ENCODE measurements at places on chromosomes 2 and 18.

DNA sequence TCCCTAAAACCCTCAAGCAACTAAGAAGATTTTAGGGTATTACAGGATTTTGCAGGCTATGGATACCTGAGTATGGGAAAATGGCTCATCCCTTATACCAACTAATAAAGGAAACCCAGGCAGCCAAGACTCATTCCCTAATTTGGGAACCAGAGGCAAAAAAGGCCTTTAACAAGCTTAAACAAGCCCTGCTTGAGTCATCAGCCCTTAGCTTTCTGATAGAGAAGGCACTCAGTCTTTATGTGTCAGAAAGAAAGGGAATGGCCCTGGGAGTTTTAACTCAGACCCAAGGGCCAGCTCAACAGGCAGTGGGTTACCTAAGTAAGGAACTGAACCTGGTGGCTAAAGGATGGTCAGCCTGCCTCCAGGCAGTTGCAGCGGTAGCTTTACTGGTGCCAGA is 96.9 kb upstream of the RMP24 start:
- DNase-seq: no peak

GRCh38 chr2:182522972-182523473 is 96.2 kb upstream of the PDE1A start:
- DNase-seq: no peak

- no peak for DNase-seq
These were observed 471.9 kb upstream of the TNP1 start for GRCh38 chr2:217331523-217332416.

DNA sequence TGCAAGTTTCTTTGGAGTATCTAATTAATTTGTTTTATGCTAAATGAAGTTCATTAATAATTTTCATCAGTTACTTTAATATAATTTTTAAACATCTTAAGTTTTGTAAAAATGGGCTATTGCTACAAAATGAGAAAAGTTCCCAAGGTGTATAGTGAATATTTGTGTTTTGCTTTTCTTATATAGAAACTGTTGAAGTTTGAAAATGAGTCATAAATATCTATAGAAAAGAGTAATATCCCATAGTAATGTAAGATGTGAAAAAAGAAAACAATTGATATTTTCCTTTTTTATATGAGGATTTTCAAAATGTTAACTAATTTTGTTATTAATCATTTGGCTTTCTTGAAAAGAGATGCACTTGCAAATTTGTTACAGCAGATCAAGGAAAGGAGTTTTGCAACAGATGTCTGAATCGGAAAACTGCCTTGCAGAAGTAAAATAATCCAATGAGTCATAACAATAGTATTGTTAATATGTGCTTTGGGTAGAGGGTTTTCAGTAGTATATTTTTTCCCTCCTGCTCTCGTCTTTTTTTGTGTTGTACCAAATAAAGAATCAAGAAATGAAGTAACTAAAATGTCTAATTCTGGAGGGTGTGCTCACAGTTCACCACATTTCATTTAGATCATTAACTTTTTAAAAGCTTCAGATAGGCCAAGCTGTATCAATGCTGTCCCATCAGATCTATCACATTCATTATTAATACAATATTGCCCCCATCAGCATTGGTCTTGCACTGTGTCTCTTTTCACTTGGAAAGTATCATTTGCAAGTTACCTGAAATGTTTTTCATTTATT is 15.5 kb downstream of the DUSP19 start:
- no peak for DNase-seq

DNA sequence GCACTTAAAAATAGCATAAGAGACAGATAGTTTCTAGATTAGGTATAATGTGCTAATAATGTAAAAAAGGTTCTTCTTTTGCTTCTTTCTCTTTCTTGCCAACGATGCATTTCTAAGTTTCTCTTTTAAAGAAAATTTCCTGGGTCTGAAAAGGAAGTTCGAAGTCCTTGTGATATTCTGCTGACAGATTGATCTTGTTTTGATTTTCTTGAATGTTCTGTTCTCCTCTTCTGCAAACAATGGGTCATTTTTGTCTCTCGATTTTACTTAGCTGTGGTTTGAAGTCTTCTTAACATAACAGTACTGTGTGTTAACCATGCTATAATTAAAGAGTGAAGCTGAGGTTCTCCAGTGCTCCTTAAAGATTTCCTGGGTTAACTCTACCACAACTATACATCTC is 61.1 kb upstream of the ACYP2 start:
- no peak for DNase-seq

GRCh38 chr2:188395903-188396689 is 104.4 kb downstream of the GULP1 start:
- no peak for DNase-seq

GRCh38 chr2:129673847-129674711 is 305.4 kb upstream of the RAB6C start:
- no peak for DNase-seq

DNA sequence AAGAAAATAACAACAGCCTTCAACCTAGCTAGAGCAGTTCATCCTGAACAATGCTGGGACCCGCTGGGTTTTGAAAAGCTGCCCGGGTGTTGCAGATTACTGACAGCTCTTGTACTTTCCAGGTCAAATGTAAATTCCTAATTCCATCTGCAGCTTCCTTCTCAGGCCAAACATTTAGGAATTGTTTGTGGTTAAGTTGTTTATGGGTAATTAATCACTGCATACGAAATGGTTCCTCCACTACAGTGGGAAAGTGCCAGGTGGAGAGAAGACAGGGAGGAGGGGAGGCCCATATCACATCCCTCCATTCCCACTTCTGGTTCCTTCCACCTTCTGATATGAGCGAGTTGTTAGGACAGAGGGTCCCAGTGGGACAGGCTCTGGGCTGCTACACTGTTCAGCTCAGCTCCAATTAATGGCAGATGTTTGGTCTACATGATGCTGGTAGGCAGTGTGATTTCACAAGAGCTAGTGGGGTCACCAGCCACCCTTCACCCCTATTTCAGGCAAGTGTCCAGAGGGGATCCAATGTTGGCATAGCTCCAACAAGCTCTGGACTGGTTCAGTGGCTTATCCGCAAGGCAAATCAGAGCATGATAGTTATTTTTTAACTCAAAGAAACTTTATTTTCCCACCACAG is 112.9 kb upstream of the ACAA2 start:
- DNase-seq: no peak

DNA sequence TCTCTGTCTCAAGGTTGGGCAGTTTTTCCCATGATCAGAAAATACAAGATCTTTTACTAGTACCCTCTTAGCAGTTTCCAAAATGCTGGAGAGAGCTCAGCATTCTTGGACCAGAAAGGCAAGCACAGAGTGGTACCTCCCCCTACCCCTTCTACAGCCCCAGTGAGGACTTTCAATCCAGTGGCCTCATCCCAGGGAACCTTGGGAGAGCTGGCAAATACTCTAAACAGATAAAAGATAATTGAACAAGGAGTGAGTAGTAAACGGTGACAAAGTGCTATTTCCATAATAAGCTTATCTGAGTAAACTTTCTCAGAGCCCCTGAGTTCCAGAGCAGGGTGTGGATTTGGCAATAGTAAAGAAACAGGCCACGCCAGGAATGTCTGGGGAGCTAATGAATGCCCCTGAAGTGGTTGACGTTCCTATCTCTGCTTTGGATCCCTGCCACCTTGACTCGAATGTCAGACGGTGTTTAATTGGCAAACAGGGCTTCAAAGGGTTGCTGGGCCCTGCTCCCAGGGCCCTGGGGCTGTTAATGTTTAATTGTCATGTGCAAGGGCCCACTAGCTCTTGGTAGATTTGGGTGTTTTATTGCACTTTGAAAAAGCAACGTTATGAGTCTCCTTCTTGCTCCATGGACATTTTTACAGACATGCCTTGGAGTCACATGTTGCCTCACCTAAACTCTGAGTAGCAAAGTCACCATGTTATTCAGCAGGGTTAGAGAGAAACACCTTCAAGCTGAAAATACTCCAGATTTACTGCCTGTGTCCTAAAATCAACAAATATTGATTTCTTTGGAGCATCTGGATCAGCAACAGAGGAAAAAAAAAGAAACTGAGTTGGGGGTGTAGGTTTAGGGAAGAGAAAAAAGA is 239.9 kb downstream of the CYRIA start:
- DNase-seq: no peak

DNA sequence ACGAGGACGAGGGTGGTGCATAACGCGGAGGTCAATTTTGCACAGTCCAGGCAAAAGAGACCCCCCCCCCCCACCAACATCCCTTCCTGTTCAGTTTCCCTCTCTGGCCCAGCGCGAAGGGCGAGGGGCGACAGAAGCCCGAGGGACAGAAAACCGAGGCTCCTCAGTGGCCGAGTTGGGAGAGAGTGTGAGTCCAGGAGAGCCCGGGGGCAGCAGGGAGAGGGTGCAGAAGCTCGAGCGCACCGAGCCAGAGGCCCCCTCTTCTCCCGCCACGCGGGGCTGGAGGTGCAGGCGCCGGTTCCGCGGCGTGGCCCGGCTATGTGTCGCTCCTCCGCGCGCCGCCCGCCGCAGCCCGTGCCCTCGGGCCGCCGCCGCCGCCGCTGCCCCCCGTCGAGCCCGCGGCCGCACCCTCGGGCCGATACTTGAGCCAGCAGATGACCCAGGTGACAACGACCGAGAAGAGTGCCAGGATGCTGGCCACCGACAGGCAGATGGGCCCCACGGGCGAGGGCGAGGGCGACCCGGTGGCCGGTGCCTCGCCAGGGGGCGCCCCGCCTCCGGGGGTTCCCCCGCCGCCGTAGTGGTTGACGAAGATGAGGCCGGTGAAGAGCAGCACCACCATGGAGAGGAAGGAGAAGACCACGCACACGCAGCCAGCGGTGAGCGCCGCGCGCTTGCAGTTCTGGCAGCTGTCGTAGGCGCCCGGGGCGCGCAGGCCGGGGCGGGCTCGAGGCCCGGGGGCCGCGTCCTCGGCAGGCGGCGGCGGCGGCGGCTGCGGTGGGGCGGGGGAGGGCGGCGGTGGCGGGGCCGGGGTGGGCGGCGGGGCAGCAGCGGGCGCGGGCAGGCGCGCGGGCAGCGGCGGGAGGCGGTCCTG is 20.2 kb upstream of the PAX3 start:
- DNase-seq: no peak

GRCh38 chr2:226902041-226902966 is 66.5 kb downstream of the RHBDD1 start:
- DNase-seq: no peak

- DNase-seq: no peak
These were observed 744.3 kb downstream of the RNF144A start for GRCh38 chr2:7661502-7661901.

GRCh38 chr18:45374878-45375630 is 240.2 kb upstream of the SLC14A2 start:
- no peak for DNase-seq

DNA sequence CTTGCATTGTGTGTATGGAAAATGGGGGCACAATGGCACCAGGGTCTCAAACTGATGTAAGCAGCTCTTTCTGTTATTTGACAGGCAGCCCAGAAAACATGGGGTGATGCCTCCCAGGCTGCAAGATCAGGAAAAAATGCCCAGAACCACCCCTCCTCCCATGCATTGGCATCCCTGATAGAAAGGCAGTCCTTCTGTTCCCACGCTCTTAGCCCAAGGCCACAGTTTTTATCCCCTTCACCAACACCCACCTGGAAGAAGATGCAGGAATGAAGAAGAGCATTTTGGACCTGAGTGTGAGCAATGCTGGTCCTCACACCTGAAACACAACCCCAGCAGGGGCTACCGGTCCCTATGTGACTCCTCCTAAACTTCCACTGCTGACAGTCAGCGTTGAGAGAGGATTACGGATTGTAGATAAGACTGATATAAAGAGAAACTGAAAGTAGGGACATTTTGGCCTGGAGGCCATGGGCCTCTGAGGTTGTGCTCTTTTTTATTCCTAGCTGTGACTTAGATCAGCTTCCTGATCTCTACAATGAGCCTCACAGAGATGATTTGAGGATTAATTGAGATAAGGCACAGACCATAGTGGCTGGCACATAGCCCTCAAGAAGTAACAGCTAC is 386.0 kb upstream of the ATP5MC3 start:
- no peak for DNase-seq

- no peak for DNase-seq
These were observed 201.1 kb downstream of the SH3RF3 start for GRCh38 chr2:109330056-109330455.

GRCh38 chr2:42216694-42217093 is 47.5 kb downstream of the EML4 start:
- DNase-seq: no peak

GRCh38 chr2:5740817-5741216 is 48.6 kb downstream of the SOX11 start:
- DNase-seq: no peak

DNA sequence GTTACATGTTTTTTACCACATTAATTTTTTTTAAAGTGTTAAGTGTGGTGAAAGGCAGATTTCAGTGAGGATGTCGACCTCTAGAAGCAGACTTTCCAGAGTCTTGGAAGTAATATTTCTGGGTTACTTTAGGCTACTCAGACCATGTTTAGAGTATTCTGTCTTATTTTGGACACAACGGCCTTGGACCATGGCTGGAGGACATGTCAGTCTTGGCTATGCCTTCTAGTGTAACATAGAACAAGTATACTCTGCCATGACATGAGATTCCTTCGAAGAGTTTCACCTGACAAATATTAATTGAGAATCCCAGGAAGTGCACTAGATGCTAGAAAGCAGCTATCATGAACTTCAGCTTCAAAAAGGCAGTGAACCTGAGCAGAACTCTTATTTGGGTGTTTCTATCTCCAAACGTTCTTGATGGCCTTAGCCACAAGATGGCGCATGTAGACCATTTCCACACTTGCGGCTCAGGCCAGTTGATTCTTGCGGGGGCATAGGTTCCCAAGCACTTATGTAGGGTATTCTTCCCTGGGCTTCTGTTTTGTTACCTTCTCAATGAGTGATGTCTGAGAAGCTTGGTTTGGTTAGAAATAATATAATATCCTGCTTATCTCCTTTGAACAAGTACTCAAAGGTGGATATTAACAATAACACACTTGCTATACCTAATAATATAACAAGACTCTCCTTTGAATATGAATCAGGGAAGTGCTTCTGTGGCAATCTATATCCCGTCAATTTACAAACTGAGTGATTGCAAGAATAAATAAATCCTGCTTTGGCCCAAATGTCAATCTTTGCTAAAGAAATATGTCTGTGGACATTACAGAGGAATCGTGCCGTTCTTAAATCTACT is 62.0 kb downstream of the CACNB4 start:
- DNase-seq: no peak

DNA sequence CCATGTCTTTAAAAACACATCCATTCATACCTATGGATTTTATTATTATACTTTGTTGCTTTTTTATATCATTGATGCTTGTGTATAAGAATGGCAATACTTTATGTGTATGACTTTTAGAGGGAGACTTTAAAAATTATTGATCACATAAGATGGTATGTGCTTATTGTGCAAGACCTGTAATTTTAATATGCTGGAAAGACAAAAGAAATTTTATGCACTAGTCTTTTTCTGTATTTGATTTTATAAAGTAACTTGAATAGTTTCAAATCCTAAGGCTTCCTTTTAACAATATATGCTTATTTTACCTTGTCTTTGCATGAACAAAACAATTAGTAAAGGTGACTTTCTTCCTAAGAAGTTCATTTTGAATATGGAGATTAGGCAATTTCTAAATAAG is 226.4 kb downstream of the PARD3B start:
- no peak for DNase-seq

- no peak for DNase-seq
These were observed 62.2 kb downstream of the SPIRE1 start for GRCh38 chr18:12595571-12596255.

- DNase-seq: no peak
These were observed 74.5 kb downstream of the TET3 start for GRCh38 chr2:74059137-74059775.

GRCh38 chr18:76565238-76566173 is 70.5 kb upstream of the ZNF516 start:
- DNase-seq: no peak
